ENCODE measurements at places on chromosomes 7 and 10.
A peak's percentile ranks its signal among the peaks of the same experiment; 100 is the strongest.

DNA sequence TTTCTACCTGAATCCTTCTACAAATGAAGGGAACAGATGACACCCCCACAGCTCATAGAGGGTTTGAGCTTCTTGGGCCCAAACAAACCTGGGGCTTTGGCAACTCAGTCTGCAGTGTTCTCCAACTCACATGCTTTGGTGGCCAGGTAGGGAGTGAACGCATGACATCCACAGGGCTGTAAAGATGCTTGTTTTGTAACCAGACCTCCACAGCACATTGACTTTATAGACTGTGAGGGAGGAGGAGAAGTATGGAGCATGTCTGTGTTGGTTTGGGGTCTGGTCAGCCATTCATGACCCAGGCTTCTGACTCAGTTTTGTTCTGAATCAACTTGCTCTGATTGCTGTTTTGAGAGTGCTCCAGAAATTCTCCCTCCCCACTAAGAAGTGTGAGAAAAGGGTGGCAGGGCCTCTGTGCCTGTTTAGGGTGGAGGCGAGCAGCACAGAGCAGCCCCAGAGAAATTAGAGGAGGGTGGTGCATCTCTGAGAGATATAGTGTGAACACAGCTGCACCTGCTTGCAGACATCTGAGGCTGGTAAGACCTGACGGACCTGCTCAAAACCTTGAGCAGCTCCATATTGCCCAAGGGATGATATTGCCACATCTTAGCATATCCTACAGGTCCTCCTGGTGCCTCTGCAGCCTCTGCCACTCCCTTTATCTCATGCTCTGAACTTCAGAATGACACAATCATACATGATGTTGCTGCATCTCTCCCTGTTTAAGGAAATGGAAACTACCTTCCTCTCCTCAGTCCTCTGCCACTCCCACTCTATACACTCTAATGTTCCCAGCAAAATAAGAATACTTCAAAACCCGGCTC, 287.7 kb downstream of the ABCA13 start:
- no peak for DNase-seq

DNA sequence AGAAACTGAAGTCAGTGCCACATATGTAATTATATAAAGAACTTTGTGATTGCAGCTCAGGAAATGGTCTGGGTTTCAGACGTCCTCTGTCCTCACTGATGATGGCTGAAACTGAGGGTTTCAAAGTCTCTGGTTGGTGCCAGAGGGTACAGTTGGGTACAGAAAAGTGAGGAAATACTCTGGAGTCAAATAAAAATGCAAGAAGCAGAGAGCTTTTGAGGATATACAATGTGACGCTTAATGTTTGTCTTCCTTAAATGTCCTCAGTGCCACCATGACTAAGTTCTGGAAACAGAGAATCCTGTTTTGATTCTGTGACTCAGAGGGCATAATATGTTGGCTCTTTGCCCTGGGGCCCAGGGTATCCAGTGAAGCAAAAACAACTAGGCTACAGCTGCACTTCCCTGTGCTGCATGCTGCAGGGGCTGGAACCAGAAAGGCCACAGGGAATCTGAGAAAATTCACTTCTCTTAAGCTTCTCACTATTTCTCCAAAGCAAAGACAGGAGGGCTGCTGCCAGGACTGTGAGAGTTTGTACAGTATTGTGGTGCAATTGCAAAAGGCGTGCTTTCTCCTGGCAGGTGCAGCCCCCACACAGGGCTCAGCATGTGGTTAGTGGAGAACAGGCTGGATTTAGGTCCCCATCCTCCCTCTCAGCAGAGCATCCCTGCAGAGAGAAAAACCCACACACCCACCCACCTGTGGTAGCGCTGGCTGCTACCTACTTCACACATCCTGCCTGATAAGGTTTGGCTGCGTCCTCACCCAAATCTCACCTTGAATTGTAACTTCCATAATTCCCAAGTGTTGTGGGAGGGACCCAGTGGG, 169.5 kb upstream of the SVIL start:
- DNase-seq, result no peak

DNA sequence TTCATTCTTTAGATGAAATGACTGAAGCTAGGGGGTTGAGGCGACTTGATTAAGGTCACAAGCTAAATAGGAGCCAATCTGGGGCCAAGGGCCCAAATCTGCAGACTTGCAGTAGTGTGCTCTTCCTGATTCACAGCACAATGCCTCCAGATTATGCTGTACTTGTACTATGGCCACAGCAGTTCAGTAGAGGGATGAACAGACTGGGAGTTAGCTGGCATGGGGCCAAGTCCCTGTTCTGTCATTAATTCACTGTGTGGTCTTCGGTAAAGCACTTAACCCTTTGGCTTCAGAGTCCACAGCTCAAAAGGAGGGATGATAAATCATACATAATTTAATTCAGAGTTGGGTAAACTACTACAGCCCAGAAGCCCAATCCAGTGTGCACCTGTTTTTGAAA, 196.8 kb downstream of the XPNPEP1 start:
- no peak for DNase-seq

- no peak for DNase-seq
Observed at GRCh38 chr10:132366006-132366405, 31.0 kb upstream of the PWWP2B start.

- DNase-seq, result no peak
Observed at GRCh38 chr10:84846658-84847316, 518.4 kb downstream of the CCSER2 start.

DNA sequence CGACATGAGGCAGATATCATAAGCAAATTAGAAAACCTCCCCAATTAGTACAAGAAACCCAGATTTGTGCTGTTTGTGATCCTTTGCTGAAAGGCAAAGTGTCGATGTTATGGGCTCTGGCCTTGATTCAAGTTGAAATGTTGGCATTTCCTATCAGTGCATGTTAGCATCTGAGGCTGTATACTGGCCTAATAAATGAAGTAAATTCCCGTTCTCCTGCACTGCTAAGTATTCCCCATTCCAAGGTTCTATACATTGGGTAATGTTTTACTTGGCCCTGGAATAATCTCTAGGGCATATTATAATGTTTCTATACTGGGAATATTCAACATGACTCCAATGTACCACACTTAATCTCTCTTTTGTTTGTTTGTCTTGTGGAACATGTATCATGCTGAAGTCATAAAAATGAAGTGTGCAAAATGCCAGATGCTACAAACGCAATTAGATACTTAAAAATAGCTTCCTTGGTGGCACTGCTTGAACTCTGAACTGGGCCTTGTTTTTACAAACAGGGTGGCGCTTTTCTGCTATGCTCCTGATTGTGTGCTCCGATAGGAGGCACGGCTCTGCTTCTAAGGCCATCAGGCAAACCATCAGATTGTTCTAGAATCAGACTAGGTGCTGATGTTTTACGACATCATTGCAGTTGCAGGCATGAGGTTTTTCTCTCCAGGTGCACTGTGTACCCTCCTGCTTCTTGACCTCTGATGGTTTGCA, 156.7 kb upstream of the TCF7L2 start:
- DNase-seq, result no peak

- peak; percentile 89 for DNase-seq
Observed at GRCh38 chr7:101717628-101718357, 88.7 kb upstream of the MYL10 start.

DNA sequence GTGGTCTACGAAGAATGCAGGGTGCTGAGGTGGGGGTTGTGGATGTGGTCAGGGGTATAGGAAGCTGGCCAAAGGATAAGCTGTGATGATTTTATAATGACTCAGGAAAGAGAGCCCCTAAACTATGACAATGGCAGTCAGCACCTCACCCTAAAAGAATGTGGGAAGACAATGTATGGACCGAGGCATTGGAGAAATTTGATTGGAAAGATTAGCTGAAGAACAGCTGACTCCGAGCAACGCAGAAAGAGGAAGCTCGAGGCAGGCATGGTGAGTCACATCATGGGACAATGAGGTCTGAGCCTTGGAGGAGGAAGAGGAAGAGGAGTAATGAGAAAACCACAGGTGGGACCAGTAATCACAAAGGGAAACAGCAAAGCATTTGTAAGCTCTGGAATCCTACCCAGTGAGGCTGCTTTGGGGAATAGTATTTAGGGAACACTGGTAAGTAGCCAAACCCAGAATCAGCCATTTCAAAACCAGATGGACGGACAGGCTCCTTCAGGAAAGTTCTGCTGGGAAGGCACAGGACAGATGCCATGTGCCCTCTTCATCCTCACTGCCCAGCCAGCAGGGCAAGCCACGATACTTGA, 295.4 kb downstream of the PRPF18 start:
- DNase-seq, result peak; percentile 43

DNA sequence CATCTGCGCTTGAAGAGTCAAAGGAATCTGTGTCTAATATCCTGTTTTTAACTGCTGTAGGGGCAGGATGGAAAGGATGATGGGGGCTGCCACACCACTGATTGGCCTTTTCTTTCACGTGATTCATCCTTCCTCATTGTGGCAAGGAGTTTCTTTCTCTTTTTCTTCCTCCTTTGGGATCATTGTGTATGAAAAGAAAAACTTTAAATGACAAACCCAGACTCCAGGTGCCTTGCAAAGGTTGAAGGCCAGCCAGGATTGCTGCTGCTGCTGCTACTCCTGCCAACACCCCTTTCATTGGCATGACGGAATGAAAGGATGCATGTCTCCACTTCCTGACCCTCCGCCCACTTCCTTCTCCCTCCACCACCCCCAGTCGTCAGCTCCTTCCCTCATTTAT, 6.5 kb upstream of the OIT3 start:
- no peak for DNase-seq

GRCh38 chr10:101879456-101880231, 36.0 kb upstream of the KCNIP2 start:
- DNase-seq, result no peak

- no peak for DNase-seq
Observed at GRCh38 chr7:134936893-134937510, 49.3 kb upstream of the AGBL3 start.

DNA sequence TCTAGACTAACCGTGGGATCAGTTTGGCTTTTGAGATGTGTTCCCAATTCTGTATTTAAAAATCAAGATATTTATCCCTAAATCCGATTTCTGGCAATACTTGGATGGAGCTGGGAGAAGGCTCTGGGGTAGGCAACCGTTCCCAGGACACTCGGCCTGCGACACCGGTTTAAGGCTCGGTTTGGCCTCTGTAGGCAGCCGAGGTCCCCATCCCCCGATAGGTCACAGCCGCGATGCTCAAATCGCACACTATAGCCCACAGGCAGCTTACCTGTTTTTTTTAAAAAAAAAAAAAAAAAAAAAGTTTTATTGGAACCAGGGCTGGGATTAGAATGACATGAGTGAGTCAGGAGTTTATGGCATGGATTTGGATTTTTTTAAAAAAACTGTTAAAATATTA, 729 bp upstream of the TAF3 start:
- no peak for DNase-seq

DNA sequence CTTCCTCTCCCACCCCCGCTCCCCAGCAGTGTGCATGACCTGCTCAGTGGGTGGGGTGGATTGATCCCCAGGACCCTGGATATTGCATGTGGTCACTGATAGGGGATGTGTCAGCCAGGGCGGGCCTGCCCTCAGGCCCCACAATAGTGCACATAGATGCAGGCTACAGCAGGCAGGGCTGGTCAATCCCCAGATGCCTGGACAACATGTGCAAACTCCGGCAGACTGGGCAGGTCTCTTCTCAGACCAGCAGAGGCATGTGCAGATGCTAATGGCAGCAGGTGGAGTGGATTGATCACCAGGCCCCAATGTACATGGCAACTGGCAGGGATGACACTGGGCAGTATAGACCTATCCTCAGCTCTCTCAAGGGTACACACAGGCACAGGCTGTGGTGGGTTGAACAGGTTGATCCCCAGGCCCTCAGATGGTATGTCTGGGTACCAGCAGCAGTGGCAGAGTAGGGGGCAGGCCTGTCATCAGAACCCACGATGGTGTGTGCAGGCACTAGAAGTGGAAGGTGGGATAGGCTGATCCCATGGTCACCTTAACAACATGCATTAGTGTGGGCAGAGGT, 98.6 kb downstream of the LANCL2 start:
- DNase-seq, result no peak

DNA sequence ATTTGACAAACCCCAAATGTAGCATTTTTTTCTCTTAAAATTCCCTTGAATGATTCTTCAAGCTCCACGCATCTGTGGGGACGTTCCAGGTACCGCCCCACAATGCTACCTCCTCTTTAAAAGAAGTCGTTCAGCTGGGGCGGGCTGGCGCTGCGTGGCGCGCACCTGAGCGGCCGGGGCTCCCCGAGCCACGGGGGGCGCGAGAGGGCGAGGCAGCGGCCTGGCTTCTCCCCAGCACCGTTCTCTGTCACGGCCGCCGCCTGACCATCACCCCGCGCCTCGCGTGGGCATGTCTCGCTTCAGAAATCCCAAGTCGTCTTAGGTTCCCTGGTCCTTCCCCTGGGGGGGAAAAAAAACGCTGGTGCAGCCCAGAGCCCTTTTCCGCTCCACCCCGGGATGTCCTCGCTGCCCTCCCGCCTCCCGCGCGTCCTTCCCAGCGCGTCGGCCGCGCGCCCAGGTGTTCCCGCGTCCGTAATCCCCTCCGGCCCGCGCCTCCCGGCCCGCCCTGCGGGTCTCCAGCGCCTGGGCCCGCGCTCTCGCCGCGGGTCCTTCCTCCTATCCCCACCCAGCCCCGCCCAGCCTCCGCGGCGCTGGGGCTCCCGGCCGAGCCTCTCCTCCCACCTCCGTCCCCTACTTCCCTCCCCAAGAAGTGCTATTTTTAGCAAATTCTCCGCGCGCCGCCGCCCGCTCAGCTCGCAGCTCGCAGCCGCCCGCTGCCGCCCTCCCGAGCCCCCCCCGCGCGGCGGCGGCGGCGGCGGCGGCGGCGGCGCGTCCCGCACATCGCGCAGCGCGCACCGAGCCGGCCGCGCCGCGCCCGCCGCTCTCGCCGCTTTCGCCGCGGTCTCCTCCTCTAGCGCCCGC, 58.7 kb upstream of the PRPS1L1 start:
- DNase-seq, result no peak

GRCh38 chr10:44176311-44176710, 208.6 kb downstream of the CXCL12 start:
- DNase-seq, result no peak

DNA sequence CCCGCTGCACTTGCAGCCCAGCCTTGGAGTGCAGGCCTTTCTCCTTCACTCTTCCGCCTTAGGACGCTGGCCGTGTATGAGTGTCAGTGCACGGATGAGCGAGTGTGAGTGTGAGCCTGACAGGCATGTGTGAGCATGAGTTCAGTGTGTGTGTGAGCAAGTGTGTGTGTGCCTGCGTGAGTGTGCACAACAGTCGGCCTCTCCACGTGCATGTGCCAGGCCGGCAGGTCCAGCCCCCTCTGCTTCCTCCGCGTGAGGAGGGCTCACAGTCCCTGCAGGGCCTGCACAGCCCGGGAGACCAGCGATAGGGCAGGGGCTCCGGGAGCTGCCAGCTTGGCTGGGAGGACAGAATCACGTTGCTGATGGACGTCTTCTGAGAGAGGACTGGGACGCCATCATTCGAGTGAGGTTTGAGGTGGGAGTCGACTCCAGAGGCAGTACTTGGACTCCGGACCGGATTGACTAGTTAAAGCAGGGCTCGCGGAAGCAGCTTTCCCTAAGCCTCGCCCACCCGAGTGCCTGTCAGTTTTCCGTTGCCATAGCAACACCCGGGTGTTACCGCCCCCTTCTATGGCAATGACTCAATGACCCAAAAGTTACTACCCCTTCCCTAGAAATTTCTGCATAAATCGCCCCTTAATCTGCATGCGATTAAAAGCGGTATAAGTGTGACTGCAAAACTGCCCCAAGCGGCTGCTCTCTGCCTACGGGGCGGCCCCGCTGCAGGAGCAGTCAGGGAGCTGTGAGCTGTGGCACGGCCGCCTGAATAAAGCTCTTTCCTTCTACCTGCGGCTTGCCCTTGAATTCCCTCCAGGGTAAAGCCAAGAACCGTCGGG, 19.6 kb upstream of the CFAP46 start:
- peak; percentile 56 for DNase-seq

GRCh38 chr10:48500771-48501170, 104.1 kb downstream of the ARHGAP22 start:
- DNase-seq, result no peak

Data from tibial nerve (tissue), 4 donors.